ENCODE measurements at places on chromosomes 7 and 10.
A peak's percentile ranks its signal among the peaks of the same experiment; 100 is the strongest.

GRCh38 chr7:29372351-29373090 lies 177.9 kb downstream of the CHN2 start:
- no peak for DNase-seq

- DNase-seq, result no peak
Measured at GRCh38 chr10:76869931-76870330, 767.7 kb downstream of the KCNMA1 start.

GRCh38 chr10:85645926-85646711 lies 720.5 kb downstream of the GRID1 start:
- peak; percentile 71 for DNase-seq

DNA sequence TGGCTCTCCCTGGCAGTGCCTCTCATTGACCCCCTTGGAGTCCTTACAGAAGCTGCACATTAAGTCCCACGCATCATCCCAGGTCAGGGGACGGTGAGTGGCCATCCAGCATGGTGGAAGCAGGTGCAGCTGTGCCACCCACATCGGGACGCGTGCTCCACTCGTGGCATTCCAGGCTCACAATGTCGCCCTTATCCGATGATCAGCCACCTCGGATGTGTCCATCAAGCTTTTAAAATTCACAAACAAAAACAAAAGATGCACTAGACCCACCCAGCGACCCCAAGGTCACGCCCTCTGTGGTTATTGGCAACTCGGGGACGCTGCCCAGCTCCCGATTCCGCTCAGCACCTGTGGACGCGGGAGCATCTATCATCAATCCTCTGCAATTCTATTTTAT lies 530.9 kb downstream of the PTPRN2 start:
- DNase-seq, result no peak

GRCh38 chr7:6274743-6275142 lies 2.3 kb upstream of the CYTH3 start:
- no peak for DNase-seq

GRCh38 chr10:20726381-20726780 lies 170.7 kb downstream of the NEBL start:
- no peak for DNase-seq

GRCh38 chr10:97321804-97322190 lies 2.7 kb downstream of the FRAT1 start:
- DNase-seq, result peak; percentile 32

GRCh38 chr7:27564881-27565482 lies 97.7 kb downstream of the HIBADH start:
- DNase-seq, result no peak

DNA sequence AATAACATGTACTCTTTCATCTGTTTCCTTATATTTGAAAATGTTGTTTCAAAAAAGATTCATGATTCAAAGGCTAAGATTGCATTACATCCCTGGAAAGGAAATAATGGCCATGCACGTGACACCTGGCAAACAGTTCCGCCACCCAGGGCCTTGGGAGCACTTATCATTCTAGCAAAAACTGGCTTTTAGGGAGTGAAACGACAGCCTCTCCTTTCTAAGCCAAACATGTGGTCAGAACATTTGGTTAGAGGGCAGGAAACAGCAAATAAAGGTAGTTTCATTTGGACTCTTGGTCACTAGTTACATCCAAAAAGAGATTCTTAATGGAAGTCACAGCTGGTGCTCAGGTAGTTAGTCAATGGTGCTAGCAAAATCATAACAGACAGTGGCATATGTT lies 83.5 kb downstream of the FAS start:
- DNase-seq, result no peak

DNA sequence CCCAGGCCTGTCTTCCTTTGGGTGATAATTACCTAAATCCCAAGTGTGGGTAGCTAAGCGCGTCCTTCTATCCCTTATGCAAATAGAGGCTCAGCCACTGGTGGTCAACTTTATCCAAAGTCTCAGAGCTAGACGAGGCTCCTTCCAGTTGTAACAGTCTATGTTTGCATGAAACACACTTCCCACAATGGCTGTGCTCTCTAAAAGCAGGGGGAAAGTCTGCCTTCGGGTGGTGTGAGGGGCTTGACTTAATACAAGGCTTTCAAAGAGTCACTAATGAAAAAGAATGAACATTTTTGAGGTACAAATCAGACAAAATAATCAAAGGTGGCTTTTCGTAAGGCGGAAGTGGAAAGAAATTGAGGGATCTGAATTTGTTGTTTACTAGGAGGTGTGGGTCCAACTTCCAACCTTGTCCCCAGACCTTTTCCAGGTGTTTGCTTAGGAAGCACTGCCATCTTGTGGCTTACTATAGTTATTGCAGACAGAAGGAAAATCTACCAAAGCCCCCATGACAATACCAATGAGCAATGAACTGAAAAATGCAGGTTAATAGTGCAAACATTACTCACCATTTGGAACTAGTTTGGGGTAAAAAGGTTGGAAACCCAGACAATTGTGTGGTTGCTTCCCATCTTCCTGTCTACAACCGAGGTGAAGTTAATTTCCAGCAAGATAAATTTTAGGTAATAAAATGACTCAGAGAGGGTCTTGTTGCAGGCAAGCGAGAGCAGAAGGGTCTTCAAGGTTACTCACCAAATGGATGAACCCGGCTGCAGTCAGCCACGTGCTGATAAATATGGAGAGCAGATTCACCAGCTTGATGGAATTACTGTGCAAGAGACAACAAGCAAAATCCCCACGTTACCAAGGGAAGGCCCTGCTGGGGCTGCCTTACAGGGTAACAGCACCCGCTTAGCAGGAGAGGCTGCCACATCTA lies 525.7 kb downstream of the KCNMA1 start:
- no peak for DNase-seq

DNA sequence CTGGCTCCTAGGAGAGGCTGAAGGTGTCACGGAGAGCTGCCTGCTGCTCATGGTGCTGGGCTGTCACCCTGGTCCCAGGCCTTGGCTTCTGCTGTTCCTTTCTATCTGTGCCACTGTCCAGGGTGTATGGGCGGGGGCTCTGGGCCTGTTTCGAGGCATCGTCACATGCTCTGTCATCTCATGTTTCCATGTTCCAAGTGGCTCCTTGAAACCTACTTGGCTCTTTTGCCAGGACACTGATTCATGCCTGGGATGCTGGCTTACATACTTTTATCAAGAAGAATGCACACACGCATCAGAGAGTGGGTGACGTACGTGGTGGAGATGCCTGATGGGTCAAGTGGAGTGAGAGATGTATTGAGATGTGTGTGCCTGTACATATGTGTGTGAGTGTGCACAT lies 50.9 kb downstream of the ADCY1 start:
- no peak for DNase-seq

Measured in NCI-H345 (cell line).